ENCODE measurements at places on chromosomes 5 and 9. TPM values are rescaled to one million over a fixed set of nuclear protein-coding genes. Genes with fewer than 3 reads are reported as not detected.

NUTM2G gene
- total RNA-seq: not detected

GRCh38 chr9:114583371-114584155 is 4.0 kb upstream of the ATP6V1G1 start:
- DNase-seq: no peak

DNA sequence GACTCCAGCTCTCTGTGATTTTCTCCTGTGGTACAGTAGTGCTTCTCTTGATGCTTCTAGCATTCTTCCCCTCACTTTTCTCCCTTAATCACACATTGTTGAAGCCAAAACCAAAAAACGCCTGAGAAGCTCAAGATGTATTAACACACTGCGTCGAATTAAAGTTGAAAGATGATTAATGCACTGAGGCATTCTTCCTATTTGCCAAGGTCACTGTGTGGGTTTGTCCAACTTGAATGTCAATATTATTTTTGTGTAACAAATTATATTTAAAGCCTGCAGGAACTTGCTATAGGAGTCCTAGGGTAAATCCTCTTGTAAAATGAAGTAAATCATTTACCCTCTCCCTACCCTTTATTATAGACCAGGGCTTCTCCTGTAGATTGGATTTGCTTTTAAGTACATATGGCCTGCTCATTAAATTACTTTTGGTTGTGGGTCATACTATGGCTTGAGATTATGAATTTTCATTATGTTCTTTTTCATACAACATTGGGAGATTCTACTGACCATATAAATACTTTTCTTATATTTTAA is 68.1 kb downstream of the GDA start:
- no peak for DNase-seq

DNA sequence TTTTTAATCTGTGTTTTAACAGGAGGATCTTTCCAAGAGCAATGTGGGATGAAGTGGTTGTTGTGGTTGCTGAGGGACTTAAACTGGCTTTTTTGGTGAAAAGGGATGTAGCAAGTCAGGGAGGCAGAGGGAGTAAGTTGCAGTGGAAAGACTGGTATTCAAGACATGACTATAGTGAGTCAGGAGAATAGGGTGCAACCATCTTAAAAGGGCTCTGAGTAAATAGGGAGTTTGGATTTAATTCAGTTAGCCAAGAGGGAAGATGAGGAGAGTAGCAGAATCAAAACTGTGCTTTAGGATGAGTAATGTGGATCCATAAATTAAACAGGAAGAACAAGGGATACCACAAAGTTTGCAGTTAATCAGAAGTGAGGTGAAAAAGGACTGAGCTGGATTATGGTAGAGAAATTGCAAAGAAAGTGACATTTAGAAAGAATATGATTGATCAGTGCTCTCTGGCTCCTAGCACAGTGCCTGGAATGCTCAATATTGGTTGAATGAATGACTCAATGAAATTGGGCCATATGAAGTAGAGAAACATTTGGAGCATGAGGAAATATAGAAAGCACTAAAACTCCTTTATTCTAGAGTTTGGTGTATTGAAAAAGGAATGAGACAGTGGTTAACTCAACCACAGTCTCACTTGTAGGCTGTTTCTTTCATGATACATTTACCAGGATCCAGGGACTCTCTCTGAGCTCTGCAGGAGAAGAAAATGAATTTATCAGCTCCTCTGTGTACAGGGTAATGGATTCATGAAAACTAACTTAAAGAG is 5.1 kb downstream of the POLR3G start:
- DNase-seq: no peak

- DNase-seq: no peak
Observed at GRCh38 chr5:126961128-126961527, 69.2 kb downstream of the MARCHF3 start.

DNA sequence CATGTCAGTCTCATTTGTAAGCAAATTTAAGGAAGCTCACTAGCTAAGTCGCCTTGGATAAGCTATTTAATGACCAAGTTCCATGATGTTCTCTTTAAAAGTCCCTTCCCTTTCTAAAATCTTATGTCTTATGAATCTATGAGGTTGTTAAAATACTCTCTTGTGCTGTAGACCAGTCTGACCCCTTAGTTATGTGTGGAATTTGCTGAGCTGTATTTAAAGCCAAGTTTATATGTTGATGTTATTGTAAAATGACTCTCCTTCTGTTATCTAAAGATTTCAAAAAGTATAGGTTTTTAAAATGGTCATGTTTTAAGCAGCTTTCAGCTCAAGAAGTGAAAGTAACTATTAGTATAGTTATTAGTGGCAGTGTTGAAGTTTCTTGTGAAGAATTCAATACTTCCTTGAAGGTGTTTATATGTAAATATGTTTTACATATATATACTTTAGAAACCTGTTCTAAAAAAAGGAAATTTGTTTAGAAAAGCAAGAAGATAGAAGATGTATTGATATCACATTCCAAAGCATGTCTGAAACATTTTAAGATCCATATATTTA is 92.2 kb downstream of the CDC42SE2 start:
- no peak for DNase-seq

DNA sequence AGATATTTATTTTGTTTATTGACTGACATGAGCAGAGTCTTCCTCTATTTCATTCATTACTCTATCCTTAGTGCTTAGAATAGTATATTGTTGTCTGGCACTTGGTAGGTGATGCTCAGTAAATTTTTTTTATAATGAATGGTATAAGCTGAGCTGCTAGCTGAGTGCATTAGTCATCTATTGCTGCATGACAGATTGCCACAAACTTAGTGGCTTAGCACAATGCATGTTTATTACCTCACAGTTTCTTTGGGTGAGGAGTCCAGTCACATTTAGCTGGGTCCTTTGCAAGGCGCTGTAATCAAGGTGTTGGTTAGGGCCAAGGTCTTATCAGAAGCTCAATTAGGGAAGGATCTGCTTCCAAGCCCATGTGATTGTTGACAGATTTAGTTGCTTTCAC is 23.1 kb downstream of the SMAD5 start:
- DNase-seq: no peak

OTP gene
- not detected for total RNA-seq

GRCh38 chr5:157312492-157312891 is 46.6 kb downstream of the CYFIP2 start:
- no peak for DNase-seq

TICAM2 gene
- total RNA-seq: 2.1 TPM

S1PR3 gene
- total RNA-seq: 22.4 TPM

- no peak for DNase-seq
Observed at GRCh38 chr5:50564079-50564478, 102.4 kb upstream of the PARP8 start.

DNA sequence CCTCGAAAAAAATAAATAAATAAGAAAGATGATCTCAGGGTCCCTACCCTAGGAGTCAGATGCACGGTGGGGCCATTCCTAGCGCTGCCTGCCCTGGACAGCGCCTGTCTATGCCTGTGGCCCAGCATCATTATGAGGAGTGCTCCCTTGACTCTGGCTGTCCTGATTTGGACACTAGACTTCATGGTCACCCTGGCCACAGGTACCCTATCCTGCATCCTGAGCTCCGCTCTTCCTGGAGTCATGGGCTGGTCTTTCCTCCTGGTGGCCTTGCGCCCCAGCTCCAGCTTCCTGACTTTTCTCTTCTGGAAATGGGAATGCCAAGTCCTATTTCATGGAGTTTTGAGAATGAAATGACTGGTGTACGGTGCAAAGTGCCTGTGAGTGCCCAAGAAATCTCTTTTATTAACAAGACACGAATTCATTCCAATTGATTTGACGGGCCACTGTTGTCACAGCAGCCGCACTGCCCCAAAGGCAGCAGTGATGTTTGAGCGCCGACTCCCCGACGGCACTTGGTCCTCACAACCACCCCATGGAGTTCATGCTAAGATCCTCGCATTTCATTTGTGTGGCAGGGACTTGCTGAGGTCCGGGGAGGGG is 564 bp upstream of the AIF1L start:
- DNase-seq: no peak

CDH9 gene
- not detected for total RNA-seq

DNA sequence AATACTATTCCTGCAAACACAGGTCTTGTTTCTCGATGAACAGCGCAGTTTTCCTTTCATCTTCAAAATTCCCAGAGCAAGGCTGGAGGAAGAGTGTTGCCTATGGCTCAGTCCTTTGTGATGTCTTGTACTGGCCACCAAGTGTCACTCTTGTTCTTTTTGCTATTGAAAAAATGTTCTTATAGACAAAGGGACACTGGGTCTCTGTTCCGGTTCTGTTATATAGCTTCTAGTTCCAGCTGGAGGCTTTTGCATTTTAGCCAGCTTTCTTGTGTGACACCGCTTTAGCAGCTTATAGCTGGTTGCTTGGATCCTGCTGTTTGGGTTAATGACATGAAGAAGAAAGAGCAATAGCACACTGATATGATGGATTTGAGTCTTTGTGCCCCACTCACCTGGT is 343.7 kb upstream of the KCNN2 start:
- no peak for DNase-seq

JAKMIP2 gene
- total RNA-seq: not detected

DNA sequence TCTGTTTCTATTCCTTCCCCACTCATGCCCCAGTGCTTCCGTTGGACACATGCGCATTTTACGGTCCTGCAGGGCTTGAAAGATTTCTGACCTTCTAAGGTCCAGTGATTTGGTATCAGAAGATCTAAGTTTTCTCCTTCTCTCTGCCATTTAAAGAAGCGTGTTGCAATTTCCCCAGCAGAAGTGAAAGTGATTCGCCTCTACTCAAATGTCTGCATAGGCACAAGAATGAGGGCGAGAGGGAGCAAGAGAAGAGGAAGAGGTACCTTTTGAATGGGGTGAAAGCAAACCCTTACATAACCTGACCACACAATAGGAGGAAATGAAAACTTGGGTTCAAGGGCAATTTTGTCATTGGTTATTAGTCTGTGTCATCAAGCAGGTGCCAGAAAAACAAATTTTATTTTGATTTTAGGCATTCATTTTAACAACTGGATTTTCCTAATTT is 31.7 kb upstream of the NR3C1 start:
- no peak for DNase-seq

GABBR2 gene
- total RNA-seq: 13.7 TPM

DNA sequence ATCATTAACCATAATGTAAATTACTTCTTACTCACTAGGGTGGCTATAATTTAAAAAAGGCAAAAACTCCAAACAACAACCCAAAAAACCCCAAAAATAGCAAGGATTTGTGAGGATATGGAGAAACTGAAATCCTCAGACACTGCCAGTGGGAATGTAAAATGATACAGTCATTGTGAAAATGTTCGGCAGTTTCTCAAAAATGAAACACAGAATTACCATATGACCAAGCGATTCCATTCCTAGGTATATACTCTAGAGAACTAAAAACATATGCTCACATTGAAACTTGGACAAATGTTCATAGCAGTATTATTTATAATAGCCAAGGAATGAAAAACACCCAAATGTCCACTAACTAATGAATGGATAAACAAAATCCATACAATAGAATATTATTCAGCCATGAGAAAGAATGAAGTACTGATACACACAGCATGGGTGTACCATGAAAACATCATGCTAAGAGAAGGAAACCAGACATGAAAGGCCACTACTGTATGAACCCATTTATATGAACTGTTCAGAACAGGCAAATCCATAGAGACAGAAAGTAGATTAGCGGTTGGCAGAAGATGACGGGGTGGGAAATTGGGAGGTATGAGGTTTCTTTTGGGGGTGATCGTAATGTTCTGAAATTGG is 119.1 kb downstream of the MAPKAP1 start:
- no peak for DNase-seq

SLC1A1 gene
- 17.4 TPM for total RNA-seq

IFNA21 gene
- total RNA-seq: not detected

PCDHGA7 gene
- total RNA-seq: 0.95 TPM

GRCh38 chr5:92769978-92770377 is 811.0 kb downstream of the NR2F1-AS1 start:
- DNase-seq: no peak

GMCL2 gene
- not detected for total RNA-seq

TIMD4 gene
- total RNA-seq: not detected

- no peak for DNase-seq
Observed at GRCh38 chr5:38979535-38979934, 94.7 kb downstream of the RICTOR start.

DNA sequence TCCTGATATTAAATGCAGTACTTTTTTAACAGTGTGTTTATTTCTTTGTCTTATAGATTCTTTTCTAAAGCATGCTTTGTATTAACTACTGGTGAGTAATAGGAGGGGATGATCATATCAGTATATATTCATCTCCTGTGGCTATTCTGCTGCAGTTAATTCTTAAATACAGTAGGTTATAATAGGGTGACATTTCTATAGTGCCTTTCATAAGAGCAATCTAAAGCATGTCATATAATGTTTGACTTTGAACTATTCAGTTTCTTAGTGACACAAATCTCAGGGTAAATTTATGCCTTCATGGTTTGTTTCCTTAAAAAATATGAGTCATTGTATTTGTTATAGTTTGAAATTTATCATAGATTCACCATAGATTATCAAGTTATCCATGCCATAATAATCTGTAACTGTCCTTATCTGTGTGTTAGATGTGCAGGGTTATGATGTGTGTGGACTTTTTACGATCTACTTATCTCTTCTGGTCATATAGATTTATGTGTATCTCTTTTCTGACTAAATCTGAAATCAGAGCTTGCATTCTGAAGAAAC is 1019.5 kb downstream of the NR2F1-AS1 start:
- no peak for DNase-seq

DNA sequence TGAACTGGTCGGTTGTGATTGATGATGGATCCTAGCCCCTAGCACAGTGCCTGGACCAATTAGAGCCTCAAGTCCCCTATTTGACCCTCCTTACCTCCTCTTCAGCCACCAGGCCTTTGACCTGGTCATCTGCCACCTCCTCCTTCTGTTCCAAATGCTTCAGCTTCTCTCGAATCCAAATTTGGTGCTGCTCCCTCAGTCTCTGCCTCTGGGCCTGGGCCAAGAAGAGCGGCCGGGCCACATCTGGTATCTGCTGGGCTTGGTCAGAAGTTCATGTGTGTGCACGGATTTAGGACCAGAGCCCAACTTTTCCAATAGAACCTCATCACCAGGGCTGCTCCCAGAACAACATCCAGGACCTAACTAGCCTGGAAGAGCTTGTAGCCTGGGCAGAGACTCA is 6.5 kb downstream of the SLC35A4 start:
- no peak for DNase-seq

DNA sequence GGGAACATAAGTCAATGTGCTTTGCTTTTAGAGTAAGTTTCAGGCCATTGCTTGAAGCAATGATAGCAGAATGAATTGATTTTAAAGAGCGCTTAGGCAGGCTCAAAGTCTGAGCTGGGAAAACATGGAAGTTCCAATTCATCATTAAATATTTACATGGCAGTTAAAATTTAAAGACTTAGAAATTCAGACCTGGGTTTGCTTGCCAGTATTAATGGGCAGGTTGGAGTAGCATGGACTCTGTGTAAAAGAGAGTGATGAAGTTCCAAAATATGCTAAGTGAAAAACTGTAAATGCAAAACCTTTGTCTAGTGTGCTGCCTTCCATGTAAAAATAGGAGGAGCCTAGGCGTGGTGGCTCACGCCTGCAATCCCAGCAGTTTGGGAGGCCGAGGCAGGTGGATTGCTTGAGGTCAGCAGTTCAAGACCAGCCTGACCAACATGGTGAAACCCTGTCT is 48.3 kb upstream of the PIK3R1 start:
- DNase-seq: no peak

DNA sequence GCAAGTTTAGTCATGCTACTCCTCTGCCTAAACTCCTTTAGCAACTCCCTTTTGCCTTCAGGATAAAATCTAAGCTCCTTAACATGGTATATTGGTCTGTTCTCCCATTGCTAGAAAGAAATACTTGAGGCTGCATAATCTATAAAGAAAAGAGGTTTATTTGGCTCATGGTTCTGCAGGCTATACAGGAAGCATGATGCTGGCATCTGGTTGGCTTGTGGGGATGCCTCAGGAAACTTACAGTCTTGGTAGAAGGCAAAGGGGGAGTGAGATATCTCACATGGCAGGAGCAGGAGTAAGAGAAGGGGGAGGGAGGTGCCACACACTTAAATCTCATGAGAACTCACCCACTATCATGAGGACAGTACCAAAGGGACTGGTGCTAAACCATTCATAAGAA is 145.0 kb downstream of the GDNF start:
- DNase-seq: no peak

Data from pulmonary artery endothelial cell (primary cell).